ENCODE measurements at places on chromosomes 7 and 10. TPM values are rescaled to one million over a fixed set of nuclear protein-coding genes. Genes with fewer than 3 reads are reported as not detected.

- no peak overlapping the region for H3K4me3 ChIP-seq
- no peak overlapping the region for H3K27ac ChIP-seq
- peaks cover 65% of the 10 kb centered on the region for H3K4me1 ChIP-seq
- no peaks in the 10 kb centered on the region for H3K36me3 ChIP-seq
These were observed 7.8 kb downstream of the AFAP1L2 start for GRCh38 chr10:114396464-114396863.

GRCh38 chr7:107208563-107208962 is 39.8 kb downstream of the HBP1 start:
- DNase-seq: no peak
- peaks cover 35% of the 10 kb centered on the region for H3K4me1 ChIP-seq
- peak overlapping the region; percentile 27 for H3K4me3 ChIP-seq
- peak overlapping the region; percentile 97 for H3K27ac ChIP-seq
- peaks cover 21% of the 10 kb centered on the region for H3K36me3 ChIP-seq

Gene OR9A4
- total RNA-seq: not detected

Gene GNAT3
- total RNA-seq: not detected

Gene NRG3
- total RNA-seq: not detected

All from chondrocyte (in vitro differentiated cells).